Daoy (cell line): ENCODE measurements at places on chromosomes 7 and 10. TPM values are rescaled to one million over a fixed set of nuclear protein-coding genes. Genes with fewer than 3 reads are reported as not detected.

The CDHR3 gene
- 0.18 and 0.74 TPM in 2 replicates for total RNA-seq

The CALD1 gene
- 284 and 285 TPM in 2 replicates for total RNA-seq

The PAX4 gene
- not detected in 2 replicates for total RNA-seq

The ECD gene
- 36.0 and 36.6 TPM in 2 replicates for total RNA-seq

The RNF148 gene
- 0.54 TPM in 1 of 2 replicates, not detected in the other for total RNA-seq

The NEBL gene
- total RNA-seq, result under 0.01 TPM in 1 of 2 replicates, not detected in the other

The DLG5 gene
- 8.6 and 25.2 TPM in 2 replicates for total RNA-seq

The SPDYE6 gene
- total RNA-seq, result not detected in 2 replicates

The GTPBP4 gene
- total RNA-seq, result 80.8 and 88.5 TPM in 2 replicates

The C7orf57 gene
- total RNA-seq, result 0.91 and 0.95 TPM in 2 replicates

The ZYX gene
- 121 and 128 TPM in 2 replicates for total RNA-seq

The ARMH3 gene
- total RNA-seq, result 4.6 and 5.1 TPM in 2 replicates

The SPDYE2 gene
- not detected in 2 replicates for total RNA-seq

- peak; percentile 71 for DNase-seq
Measured at GRCh38 chr10:104054430-104054829, 31.2 kb downstream of the COL17A1 start.

- no peak for DNase-seq
Measured at GRCh38 chr10:91582153-91582554, 50.7 kb downstream of the PPP1R3C start.

DNA sequence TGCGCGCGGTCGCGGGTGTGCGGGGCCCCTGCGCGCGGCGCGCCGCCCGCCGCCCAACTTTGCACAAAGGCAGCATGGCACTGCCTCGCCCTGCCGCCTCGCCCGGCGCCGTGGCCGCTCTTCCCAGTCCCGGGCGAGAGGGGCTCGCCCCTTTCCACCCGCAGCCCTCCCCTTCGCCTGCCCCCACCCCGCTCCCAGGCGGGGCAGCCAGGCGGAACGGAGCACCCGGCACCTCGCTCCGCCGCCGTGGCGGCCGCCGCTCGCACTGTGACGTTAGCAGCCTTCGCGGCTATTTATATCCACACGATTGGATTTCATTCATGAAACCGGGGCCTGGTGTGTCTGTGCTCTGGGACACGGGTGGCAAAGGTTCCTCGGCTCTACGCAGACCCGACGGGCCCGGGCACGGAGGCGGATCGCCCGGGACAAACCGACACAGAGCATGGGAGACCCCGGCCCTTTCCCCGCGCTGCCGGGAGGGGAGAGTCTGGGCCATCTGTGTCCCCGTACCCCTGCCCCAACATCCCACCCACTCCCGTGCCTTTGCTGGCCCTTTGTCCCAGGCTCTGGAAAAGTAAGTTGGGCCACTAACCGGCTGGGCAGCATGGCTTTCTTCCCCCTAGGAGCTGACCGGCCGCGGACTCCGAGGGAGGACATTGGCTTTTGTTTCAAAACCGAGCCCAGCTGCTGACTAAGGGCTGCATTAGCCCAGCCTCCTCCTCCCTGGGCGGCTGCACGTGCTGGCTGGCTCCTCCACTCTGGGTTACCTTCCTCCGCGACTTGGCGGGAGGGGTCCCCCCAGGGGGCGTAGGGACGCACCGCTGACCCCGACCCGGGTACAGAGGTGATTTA, at the start of gene RHOBTB1:
Gene RHOBTB1 (minus strand): TSS at position 128 of the 852 bp plus-strand sequence. CDS start 32,643 bp downstream, outside the sequence.
- peak; percentile 74 for DNase-seq

DNA sequence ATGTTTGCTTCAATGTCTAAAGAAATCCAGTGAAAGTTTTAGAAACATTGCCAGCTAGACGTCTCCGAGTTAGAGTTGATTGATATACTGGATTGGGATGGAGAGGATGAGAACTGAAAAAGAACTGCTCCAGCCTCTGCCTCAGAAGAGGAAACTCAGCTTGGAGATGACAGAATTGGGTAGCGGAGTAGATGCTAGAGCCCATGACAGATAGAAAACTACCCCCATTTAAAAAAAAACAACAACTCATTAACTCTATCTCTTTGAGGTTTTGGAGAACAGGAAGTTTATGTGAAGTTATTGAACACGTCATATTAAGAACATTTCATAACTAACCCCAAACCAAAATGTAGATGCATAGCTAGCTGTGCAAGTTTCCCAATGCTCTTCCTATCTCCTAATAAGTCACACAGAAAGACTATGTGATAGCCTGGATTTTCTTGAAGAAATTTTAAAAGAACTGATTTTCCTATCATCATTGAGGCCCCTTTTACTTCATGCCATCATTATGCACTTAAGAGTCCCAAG, 28.3 kb upstream of the AFAP1L2 start:
- peak; percentile 2 for DNase-seq

DNA sequence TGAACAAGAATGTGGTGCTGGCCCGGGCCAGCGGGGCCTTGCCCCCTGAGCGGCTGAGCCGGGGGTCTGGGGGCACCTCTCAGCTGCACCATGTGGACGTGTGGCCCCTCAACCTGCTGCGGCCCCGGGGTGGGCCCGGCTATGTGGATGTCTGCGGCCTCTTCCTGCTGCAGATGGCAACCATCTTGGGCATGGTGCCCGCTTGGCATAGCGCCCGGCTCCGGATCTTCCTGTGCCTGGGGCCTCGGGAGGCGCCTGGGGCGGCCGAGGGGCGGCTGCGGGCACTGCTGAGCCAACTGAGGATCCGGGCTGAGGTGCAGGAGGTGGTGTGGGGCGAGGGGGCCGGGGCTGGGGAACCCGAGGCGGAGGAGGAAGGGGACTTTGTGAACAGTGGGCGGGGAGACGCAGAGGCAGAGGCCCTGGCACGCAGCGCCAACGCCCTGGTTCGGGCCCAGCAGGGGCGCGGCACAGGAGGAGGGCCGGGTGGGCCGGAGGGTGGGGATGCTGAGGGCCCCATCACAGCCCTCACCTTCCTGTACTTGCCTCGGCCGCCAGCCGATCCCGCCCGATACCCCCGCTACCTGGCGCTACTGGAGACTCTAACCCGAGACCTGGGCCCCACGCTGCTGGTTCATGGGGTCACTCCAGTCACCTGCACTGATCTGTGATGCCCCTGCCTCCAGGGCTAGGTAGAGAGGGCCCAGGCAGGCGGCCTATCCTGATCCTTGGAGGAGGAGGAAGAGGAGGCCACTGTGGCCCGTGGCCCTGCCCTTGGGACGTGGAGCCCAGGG, 1.1 kb upstream of the TRIP6 start:
- DNase-seq, result peak; percentile 93

GRCh38 chr10:51879238-51879637, 179.8 kb upstream of the CSTF2T start:
- peak; percentile 86 for DNase-seq

- DNase-seq, result peak; percentile 16
Measured at GRCh38 chr7:81534446-81534845, 235.4 kb downstream of the HGF start.

GRCh38 chr7:129616530-129616929, 5.0 kb downstream of the NRF1 start:
- DNase-seq, result no peak

DNA sequence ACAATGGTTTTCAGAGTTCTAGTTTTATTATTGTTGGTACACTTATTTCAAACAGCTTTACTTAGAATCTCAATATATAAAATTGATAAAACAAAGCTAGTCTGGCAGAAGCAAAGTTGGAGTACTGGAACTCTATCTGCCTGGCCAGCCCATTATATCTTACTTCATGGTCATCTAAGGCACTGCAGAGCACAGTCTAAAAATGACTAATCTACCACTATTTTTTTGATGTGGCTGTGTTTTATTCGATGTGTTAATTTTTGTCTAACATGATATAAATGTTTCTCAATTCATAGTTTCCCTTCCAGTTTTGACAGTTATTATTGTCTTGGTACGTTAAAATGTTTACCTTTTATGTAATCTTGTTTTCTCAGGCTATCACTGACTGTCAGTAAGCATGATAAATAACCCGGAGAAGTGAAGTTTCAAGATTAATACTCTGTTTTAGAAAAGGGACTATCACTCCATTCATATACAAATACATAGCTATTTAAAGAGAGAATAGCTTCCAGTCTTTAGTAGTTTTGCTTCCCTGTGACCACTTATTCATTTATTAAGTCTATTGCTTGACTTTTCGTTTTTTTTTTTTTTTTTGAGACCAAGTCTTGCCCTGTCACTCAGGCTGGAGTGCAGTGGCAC, 60.6 kb upstream of the CSTF2T start:
- DNase-seq, result no peak

- DNase-seq, result no peak
Measured at GRCh38 chr7:155979994-155980393, 167.7 kb upstream of the SHH start.
